ENCODE measurements at places on chromosomes 1 and 21.

DNA sequence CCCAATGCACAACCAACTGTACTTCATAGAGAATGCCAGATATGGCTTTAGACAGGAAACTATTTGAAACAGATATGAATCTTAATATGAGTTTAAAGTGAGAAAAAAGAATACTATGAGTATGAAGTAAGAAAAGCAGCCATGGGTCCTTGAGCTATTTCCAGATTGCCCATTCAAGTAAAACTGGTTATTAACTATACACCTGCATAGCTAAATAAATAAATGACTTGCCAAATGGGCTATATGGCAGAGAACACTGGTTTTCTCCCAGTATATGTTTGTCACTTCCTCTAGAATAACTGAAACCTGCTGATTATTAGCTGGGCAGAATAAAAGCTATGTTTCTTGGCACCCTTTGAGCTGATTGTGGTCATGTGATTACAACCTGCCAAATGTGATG lies 17.0 kb upstream of the CD1C start:
- DNase-seq, result no peak

- no peak for DNase-seq
Observed at GRCh38 chr21:31141389-31142000, 103.2 kb upstream of the KRTAP19-8 start.

DNA sequence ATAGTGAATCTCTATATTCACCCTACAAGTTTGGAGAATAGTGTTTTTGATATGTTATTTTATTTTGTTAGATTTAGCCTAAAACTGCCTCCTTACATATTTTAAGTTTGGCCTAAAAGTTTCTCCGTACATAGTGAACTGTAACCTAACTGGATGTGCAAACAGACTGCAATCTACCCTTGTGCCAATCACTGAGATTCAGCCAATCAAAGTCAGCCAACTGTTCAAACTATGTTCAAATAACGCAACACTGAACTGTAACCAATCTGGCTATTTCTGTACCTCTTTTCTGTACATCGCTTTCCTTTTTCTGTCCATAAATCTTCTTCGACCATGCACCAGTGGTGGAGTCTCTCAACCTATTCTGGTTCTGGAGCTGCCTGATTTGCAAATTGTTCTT lies 11.8 kb upstream of the DMRTB1 start:
- no peak for DNase-seq

DNA sequence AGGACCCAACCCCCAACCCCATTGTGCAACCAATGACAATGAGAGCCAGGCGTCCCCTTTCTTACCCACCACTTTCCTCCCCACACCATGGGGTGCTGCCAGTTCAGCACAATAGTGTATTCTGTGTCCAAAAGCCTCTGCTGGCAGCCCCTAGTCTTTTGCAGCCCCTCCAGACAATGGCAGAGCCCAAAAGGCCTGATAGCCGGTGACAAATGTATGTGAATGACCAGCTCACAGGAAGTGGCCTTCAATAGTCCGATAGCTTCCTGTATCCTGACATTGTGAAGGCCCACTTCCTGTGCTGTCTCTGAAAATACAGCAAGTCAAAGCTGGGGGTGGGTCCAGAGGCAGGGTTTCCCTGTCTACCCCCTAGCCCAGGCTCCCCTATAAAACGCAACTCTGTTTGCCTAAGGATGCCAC lies 16.6 kb downstream of the SMIM12 start:
- DNase-seq, result no peak

DNA sequence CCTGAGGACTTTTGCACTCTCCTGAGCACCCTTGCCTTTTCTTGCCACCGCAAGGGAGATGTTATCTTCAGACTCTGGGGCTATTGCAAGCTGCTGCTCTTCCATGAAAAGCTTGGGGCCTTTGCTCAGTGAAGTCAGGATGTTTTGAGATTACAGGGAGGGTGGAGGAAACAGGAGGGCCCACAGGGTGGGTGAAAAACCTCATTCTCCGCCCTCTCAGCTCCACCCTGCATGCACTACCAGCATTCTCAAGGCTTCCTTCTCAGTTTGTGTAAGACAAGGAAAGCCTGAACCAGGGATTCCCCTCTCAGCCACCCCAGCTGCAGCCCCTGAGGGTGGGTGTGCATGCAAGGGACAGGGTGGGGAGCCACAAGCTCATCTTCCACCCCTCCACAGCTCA lies 25.8 kb upstream of the ZNF648 start:
- DNase-seq, result no peak

DNA sequence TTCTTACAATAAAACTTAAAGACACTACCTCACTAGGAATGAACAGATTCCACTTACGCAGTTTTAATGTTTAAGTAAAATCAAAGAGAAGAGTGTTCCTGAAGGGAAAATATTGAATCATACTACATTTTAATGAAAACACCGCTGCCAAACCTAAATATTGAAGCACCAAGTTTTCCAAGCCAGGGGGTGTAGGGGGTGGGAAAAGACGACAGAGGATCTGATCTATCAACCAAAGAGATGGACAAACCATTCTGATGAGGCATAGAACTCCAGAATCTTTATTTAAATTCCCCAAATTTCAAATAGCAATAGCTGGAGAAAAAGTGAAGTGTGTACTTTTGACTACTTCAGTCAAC lies 1.2 kb downstream of the ELK4 start:
- DNase-seq, result no peak

- no peak for DNase-seq
Observed at GRCh38 chr1:28898405-28898881, 15.9 kb upstream of the EPB41 start.

GRCh38 chr21:39599191-39599970 lies 13.4 kb upstream of the B3GALT5 start:
- DNase-seq, result no peak

GRCh38 chr21:45980697-45981096 lies 873 bp upstream of the COL6A1 start:
- DNase-seq, result no peak

DNA sequence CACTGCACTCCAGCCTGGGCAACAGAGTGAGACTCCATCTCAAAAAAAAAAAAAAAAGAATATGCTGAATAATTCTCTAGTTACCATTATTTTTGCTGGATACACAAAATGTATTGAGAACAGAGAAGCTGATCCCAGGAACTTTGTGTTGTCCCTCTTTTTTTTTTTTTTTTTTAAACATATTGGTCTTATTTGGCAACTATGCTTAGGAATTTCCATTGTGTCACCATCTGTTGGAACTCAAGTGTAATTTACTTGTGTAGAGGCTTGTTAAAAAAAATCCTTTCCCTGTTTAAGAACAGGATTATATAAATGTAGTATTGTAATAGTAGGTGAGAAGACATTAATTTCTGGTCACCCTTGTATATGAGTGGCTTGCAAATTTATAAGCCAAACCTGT lies 28.6 kb downstream of the CAMSAP2 start:
- no peak for DNase-seq

DNA sequence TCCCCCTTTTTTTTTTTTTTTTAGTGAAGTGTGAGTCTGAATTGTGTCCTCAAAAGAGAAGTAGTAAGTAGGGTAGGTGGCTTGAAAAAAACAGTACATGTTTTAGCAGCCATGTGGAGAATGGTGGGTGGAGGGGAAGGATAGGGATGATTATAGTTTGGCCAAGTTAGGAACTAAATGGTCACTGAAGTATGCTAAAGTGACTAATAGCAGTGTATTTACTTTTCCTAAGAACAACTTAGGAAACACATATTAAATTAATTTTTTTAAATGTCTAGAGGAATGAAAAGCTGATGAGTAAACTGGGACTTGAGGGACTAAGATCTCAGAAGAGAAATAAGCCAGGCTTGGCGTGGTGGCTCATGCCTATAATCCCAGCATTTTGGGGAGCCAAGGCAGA lies 55.5 kb downstream of the PLA2G4A start:
- DNase-seq, result no peak

- DNase-seq, result no peak
Observed at GRCh38 chr1:62070384-62071011, 124.2 kb upstream of the L1TD1 start.

DNA sequence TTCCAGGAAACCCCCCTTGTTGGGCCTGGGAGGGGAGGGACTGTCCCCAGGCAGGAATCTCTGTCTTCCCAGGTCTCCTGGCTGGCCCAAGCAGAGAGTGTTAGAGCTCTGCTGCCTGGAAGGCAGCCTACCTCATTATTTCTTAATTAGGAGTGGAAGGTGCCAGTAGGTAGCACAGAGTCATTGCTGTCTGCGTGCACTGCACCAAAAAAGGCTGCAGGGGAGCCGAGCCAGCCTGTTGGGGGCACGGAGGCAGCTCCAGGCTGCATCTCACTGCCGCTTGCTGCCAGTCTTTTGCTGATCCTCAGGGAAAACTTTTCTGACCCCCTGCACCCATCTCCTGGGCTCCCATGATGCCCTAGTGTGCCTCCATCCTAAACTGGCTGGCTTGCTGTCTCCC lies 58.1 kb downstream of the LRRN2 start:
- no peak for DNase-seq
